Activated CD4-positive, alpha-beta T cell treated with anti-CD3 and anti-CD28 coated beads, Interleukin-2, Interleukin-4, amounts not matched to agents 100 ng/mL and 50 ng/mL, durations not matched to agents 16 hours and 8 hours (primary cell): ENCODE measurements at places on chromosomes 1 and 21.

GRCh38 chr1:8211883-8212579 is 105.9 kb upstream of the SLC45A1 start:
- DNase-seq: peak; percentile 17

DNA sequence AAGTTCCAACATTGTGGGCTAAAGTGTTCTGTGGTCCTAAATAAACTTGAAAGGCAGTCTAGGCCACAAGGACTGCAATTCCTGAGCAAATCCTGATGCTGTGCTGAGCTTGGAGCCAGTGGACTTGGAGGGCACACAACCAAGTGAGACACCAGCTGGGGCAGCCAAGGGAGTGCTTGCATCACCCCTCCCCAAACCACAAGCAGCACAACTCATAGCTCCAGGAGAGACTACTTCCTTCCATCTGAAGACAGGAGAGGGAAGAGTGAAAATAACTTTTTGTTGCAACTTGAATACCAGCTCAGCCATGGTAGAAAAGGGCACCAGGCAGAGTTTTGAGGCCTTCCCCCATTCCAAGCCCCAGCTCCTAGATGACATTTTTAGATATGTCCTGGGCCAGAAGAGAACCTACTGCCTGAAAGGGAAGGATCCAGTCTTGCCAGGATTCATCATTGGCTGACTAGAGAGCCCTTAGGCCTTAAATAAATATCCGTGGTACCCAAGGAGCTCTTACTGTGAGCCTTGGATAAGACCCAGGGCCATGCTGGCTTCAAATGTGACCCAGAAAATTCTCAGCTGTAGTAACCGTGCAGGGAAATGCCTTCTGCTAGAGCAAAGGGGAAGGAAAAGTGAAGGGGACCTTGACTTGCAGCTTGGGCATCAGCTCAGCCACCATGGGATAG is 35.4 kb upstream of the LRRC8B start:
- DNase-seq: no peak

- DNase-seq: peak; percentile 47
Measured at GRCh38 chr1:91948097-91948496, 1.1 kb upstream of the BRDT start.

DNA sequence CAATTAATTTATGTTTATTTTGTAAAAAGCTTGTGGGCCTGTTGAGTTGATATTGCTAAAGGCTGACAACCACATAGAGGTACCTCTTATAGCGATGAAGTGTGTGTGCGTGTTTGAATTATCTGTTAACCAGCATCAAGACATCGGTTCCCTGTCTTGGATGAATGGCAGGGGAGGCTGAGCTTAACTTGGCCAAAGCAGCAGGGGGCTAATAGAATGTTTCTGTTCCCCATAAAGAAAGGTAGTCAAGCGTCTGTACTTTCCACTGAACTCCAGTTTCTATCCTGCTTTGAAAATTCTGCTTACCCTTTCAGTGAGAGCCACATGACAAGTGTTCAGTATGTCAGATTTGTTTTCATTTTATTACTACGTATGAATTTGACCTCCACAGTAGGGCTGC is 63.0 kb downstream of the ROR1 start:
- no peak for DNase-seq

DNA sequence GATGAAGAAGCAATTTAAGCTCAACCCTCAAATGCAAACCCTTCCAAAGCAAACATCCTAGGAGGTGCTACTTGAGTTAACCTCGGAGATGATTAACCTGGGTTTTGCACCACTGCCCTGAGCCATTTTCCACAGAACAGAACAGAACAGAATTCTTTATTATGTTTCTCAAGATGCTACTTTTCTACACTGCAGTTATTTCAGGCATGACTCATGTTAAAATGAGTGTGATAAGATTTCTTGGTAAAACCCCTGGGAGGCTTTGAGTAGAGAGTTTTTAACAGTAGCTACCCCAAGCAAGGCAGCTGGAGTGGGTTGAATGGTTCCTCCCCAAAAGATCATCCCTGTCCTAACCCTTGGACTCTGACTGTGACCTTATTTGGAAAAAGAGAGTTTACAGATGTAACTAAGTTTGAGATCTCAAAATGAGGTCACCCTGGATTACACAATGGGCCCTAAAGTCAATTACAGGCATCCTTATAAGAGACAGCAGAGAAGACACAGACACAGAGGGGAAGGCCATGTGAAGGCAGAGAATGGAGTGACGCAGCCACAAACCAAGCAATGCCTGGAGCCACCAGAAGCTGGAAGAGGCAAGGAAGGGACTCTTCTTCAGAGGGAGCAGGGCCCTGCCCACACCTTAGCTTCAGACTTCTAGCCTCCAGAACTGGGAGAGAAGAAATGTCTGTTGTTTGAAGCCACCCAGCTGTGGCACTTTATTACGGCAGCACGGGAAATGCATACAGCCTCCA is 153.4 kb downstream of the ETS2 start:
- peak; percentile 69 for DNase-seq

GRCh38 chr1:24586119-24586518 is 30.2 kb downstream of the NCMAP start:
- DNase-seq: no peak
